Neural crest cell (in vitro differentiated cells): ENCODE measurements at places on chromosomes 4 and X.

- no peak for DNase-seq
Observed at GRCh38 chr4:106793933-106794332, 242.2 kb downstream of the DKK2 start.

DNA sequence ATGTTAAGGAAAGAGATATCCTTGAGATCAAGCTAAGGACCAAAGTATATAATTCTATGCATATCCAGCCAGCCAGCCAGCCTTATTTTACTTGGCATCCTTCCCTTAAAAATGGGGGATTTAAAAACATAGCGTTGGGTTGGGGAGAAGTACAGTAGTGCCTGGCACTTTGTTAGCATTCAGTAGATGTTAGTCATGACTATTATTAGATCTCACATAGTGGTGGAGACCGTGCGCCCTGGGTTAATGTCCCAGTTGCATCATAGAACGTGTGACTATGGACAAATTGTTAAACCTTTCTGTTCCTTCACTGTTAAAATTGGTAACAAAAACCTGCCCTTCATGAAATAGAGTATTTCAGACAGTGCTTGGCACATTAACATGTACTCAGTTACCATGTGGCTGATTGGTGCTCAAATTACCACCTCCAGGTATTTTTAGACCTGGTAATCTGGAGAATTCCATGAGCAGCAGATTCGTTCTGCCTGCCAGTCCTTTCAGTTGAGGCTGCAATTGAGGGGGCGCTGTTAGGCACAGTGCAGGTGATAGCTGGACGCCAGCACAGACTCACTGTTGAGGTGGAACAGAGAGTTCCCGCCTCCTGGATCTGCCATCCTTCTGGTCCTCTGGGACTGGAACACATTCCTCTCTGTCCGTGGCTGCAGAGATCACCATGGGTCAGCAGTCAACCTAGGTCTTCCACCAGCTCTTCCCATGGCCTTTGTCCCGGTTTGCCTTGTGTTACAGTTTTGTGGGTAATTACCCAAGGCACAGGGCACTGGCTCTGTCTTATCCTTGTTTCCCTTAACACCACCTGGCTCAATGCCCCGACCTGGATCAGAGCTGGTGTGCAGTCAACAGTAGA is 31.7 kb downstream of the RBBP7 start:
- no peak for DNase-seq

GRCh38 chrX:6986915-6987314 is 160.6 kb upstream of the STS start:
- DNase-seq = no peak

DNA sequence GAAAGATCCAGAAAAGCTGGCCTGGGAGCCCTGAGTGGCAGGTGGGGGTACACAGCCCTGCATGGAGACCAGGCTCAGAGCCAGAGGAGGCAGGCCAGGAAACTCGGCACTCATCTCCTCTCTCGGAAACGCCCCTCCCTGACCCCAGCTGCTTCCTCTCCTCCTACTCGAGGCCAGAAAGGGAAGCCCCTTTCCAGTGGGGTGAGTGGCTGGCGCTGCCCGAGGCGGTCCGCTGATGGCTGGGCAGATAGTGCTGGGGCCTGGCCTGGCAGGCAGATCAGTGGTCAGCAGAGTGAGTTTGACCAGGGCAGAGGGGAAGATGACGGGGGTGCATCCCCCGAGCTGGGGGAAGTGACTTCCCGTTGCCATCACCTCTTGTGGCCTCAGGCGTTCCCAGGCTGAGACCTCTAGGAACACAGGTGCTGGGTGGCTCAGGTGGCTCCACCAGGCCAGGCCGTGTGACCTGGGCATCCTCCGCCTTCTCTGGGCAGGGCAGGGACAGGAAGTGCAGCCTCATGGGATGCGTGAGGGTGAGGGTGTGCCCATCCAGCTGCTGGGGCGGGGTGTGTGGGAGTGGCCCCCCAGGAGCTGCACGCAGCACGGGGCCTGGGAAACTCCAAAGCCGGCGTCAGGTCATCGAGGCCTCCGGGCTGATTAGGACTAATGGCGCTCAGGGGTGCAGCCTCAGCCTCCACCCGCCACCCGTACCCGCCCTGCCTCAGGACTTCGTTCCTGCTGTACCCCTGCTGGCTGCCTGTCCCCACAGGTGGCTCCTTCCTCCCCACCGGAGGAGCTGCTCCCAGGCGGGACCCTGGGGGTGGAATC is 5.7 kb downstream of the SH3BP2 start:
- no peak for DNase-seq

GRCh38 chr4:14829795-14830194 is 172.5 kb upstream of the CPEB2 start:
- DNase-seq = no peak

DNA sequence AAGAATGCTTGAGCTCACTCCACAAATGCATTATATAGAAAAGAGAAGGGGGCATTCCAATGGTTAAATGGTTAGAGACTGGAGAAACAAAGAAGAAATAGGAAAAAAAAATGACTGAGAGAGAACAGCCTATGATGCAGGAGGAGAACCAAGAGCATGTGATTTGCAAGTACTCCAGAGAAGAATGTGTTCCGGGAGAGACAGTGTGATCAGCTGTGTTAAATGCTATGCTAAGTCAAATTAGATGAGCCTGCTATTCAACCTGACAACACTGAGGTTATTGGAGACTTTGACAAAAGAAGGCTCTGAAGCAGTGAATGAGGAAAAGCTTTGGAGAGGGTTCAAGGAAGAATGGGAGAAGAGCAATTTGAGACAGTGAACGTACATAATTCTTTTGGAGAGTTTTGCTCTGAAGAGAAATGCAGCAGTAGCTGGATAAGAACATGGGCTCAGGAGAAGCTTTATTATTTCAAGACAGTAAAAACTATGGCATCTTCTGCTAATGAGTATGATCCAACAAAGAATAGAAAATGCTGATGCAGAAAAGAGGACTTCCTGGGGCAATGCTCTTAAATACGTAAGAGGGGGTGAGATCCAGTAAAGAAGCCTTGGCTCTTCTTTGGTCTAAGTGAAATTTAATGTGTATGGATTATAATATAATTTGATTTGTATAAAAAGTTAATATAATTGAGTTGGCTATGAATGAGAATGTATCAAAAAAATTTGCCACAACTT is 66.3 kb downstream of the PPP3CA start:
- DNase-seq = no peak

GRCh38 chr4:123628288-123628687 is 231.7 kb downstream of the SPRY1 start:
- no peak for DNase-seq

DNA sequence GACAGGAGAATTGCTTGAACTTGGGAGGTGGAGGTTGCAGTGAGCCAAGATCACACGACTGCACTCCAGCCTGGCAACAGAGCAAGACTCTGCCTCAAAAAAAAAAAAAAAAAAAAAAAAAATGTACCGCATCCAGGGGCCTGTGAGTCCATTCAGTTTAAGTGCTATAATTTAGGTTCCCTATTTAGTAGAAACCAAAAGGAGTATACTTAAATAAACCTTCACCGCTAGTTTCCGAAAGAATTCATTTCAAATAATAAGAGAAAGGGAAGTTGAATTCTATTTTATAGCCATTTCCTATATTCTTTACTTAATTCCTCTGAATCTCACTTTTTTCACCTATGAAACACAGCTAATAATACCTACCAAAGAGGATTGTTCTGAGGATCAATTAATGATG is 20.8 kb upstream of the LRBA start:
- DNase-seq = no peak

DNA sequence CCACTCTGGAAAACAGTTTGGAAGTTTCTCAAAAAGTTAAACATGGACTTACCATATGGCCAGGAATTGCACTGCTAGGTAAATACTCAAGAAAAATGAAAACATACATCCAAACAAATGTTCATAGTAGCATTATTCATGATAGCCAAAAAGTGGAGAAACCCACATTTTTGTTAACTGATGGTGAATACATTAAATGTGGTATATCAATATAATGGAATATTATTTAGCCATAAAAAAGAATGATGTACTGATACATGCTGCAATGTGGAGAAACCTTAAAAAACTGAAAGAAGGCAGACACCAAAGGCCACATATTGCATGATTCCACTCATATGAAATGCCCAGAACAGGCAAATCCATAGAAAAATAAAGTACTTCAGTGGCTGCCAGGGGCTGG is 79.1 kb downstream of the SHROOM3 start:
- DNase-seq = no peak

DNA sequence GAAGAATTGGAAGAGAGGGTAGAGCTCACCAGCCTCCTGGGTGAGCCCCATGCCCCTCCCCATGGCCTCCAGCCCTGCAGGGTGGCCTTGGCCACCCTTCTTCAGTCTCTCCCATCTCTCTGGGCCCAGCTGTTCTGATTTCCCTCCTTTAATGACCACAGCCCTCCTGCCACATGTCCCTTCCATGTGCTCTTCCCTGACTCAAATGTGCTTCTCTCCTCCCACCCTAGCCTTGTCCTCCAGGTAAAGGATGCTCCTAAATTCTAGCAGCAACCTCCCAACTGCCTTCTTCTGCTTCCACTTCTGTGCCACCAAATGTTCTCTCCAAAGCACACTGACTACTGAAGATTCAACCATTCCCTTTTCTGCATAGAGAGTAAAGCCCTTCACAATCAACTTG is 83.0 kb downstream of the ADRA2C start:
- no peak for DNase-seq

GRCh38 chr4:19417256-19417655 is 834.4 kb upstream of the SLIT2 start:
- no peak for DNase-seq

DNA sequence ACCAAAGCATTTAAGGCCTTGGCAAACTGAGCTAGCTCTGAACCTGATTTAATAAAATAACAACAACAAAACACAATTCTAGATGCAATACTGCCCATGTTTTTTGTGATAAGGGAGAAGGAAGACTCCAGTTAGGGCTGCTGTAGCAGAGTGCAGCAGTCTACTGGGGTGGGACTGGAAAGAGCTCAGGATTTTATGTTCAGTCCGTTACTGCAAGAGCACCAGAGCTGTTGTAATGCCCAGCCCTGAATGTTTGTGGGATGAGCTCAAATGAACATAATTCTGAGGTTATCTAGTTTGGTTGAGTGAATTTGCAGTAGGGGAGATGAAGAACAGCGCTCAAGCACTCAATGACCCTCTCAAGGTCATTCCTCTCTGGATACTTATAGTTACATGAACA is 743.8 kb downstream of the FAT4 start:
- DNase-seq = no peak

- no peak for DNase-seq
Observed at GRCh38 chrX:85996555-85996954, 50.8 kb downstream of the CHM start.
